ENCODE measurements at places on chromosomes 1 and 21. TPM values are rescaled to one million over a fixed set of nuclear protein-coding genes. Genes with fewer than 3 reads are reported as not detected.

The WNT4 gene
- 0.23 TPM for total RNA-seq

The TGFB2 gene
- 5.5 TPM for total RNA-seq

The S100A9 gene
- 6,495 TPM for total RNA-seq

The LRRC53 gene
- total RNA-seq = not detected

The CD164L2 gene
- total RNA-seq = not detected

The KCNJ9 gene
- not detected for total RNA-seq

The KRTAP21-2 gene
- total RNA-seq = not detected

The LCE3B gene
- total RNA-seq = not detected

The LTN1 gene
- total RNA-seq = 37.3 TPM

DNA sequence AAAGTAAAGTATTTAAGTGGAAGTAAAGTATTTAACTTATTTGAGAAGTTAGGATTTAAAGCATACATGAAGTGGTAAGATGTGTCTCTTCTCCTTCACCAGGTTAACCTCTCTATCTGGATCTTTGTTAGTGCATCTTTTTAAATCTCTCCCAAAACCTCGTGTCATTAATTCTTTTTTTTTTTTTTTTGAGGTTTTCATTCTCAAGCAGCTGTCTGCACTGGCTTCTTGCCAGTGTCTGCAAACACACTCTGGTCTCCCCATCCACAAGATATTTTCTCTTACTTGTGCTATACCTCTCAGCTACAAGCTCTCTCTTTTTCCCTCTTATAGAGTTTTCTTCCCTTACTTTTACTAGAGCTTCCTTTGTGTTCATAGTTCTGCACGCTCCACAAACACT, 49.0 kb downstream of the CLDN17 start:
- H3K4me1 ChIP-seq = no peaks in the 10 kb centered on the region
- no peaks in the 10 kb centered on the region for H3K36me3 ChIP-seq
- H3K27ac ChIP-seq = no peak overlapping the region
- no peaks in the 10 kb centered on the region for H3K27me3 ChIP-seq
- no peak overlapping the region for H3K4me3 ChIP-seq

DNA sequence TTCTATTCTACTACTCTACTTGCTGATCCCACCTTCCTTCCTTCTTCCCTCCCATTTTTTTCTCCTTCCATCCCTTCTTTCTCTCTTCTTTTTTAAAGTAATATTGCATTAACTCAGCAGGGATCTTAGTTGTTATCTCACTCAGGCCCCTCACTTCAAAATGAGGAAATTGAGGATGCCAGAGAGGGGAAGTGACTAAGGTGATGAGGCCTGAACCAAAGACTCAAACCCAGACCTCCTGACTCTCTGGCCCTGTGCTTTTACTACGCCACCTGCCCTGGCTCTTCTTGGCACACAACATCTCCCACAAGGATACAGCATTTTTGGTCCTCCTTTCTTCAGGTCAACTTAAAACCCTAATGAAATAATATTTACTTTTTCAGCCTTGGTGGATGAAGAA, 151.7 kb upstream of the ZNF648 start:
- H3K4me3 ChIP-seq = no peak overlapping the region
- H3K36me3 ChIP-seq = no peaks in the 10 kb centered on the region
- no peak for DNase-seq
- no peaks in the 10 kb centered on the region for H3K4me1 ChIP-seq

DNA sequence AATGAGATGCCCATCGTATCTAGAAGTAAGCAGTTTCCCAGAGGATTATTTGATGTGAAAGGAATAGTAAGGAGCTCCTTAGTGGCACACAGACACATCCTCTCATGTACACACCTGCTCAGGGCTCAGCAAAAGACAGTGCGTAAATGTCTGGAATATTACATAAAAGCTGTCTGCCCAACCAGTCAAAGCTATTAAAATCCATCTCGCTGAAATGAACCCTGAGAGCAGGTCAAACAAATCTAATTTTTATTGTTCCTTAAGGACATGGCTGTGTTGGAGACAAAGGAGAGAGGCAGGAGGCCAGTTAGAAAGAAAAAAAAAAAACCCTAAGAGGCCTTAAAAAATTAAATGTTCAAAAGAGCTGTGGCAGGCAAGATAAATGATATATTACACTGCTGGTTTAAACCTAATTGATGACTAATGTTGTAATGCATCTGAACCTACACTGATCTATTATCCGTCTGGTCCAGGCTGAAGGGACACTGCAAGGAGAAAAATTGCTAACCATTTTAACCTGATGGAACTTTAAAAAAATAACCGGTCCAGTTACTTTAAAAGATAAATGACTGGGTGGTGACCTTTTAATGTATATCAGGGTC, 58.5 kb upstream of the FGGY start:
- H3K4me3 ChIP-seq = no peak overlapping the region
- H3K36me3 ChIP-seq = no peaks in the 10 kb centered on the region
- H3K27ac ChIP-seq = no peak overlapping the region
- DNase-seq = no peak
- H3K27me3 ChIP-seq = no peaks in the 10 kb centered on the region
- H3K4me1 ChIP-seq = no peaks in the 10 kb centered on the region

- peaks cover 75% of the 10 kb centered on the region for H3K4me1 ChIP-seq
- H3K4me3 ChIP-seq = no peak overlapping the region
- H3K36me3 ChIP-seq = no peaks in the 10 kb centered on the region
- no peak overlapping the region for H3K27ac ChIP-seq
Observed at GRCh38 chr21:15001857-15002606, 62.8 kb downstream of the NRIP1 start.

DNA sequence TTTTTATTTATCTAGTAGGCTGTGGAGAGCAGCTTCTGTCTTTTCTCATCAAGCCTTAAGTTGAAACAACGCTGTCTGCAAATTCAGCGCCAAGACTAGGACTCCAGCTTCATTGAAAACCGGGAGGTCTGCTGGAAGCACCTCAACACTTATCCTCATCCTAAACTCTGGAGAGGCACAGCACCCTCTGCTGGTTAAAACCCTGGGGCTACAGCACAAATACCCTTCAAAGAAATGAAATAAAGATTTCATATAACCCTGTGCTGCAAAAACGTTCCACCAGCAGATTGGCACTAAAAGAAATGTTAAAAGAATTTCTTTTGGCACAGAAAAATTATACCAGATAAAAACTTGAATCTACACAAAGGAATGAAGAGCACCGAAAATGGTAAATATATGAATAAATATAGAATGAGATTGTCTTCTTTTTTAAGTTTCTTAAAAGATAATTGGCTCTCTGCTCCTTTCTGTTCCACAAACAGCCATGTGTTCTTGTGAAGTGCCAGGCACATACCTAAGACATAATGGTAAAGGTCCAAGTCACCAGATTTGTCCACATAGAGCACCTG, 227.7 kb upstream of the SAMSN1 start:
- peaks cover 5% of the 10 kb centered on the region for H3K4me1 ChIP-seq
- no peaks in the 10 kb centered on the region for H3K36me3 ChIP-seq
- H3K4me3 ChIP-seq = no peak overlapping the region

DNA sequence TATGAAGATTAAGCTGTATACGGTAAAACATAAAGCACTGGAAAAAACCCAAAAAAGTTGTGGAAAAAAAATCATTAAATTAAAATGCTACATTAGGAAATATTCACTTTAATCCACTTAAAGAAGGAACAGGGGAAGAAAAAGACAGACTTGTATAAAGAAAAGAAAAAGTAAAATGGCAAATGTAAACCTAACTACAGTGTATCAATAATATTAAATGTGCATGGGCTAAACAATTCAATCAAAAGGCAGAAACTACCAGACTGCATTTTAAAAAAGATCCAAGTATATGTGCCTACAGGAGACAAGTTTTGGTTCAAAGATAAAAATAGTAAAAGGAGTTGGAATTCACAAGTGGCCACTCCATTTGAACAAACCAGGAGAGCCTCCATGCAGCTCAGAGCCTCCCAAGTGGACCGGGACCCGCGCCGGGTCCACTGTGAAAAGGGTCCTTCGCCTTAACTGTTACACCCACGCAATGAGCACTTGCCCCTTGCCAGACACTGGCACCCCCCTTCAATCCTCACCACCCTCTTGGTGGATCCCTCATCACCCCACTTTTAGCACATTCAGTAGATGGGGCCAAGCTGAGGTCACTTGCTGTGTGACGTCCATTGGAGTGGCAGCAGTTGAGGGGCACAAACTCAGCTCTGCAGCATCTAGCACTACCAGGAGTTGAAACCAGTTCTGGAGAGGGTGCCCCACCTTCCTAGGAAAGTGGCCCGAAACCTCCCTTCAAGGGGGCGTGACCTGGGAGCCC, 898 bp downstream of the C1orf174 start:
- peak; percentile 84 for DNase-seq
- no peaks in the 10 kb centered on the region for H3K27me3 ChIP-seq
- peak overlapping the region; percentile 97 for H3K27ac ChIP-seq

GRCh38 chr21:16215663-16216183, 485.9 kb downstream of the USP25 start:
- DNase-seq = no peak
- no peaks in the 10 kb centered on the region for H3K4me1 ChIP-seq
- H3K4me3 ChIP-seq = no peak overlapping the region

GRCh38 chr1:228275430-228276173, 67.8 kb downstream of the OBSCN start:
- peak; percentile 97 for DNase-seq
- H3K27me3 ChIP-seq = no peaks in the 10 kb centered on the region
- peaks cover 19% of the 10 kb centered on the region for H3K36me3 ChIP-seq
- H3K4me1 ChIP-seq = peaks cover 9% of the 10 kb centered on the region

DNA sequence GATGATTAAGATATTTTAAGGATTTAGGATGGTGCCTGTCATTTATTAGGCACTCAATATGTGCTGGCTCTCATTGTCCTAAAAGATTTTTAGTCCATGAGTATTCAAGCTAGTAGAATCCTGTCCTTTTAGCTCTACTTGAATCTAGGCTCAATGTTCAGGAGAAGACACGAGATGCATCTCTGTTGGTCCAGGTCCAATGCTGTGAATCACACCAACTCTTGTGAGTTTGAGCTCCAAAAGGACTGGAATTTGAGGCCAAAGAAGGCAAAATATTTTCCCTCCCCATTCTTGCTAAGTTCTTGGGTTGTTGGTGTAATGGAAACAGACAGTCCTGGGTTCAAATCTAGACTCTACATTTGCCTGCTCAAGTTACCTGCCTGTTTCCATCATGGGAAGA, 1.4 kb upstream of the PODN start:
- H3K27ac ChIP-seq = no peak overlapping the region
- H3K4me1 ChIP-seq = peaks cover 18% of the 10 kb centered on the region
- H3K27me3 ChIP-seq = peaks cover 23% of the 10 kb centered on the region
- no peak overlapping the region for H3K4me3 ChIP-seq
- no peaks in the 10 kb centered on the region for H3K36me3 ChIP-seq

DNA sequence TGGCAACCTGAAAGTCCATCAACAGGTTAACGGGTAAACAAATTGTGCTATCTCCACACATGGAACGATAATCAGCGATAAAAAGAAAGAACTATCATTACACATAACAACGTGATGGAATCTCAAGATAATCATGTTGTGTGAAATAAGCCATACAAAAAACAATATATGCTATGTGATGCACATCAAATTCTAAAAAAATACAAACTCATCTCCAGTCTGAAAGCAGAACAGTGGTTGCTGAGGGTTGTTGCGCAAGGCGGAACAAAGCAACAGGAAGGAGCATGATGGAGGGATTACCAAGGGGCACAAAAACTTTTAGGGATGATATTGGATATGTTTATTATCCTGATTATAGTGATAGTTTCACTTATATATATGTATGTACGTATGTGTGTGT, 324.8 kb downstream of the VAV3 start:
- no peaks in the 10 kb centered on the region for H3K4me1 ChIP-seq
- H3K27ac ChIP-seq = no peak overlapping the region
- no peak overlapping the region for H3K4me3 ChIP-seq
- H3K27me3 ChIP-seq = no peaks in the 10 kb centered on the region
- H3K36me3 ChIP-seq = peaks cover 13% of the 10 kb centered on the region
- no peak for DNase-seq

DNA sequence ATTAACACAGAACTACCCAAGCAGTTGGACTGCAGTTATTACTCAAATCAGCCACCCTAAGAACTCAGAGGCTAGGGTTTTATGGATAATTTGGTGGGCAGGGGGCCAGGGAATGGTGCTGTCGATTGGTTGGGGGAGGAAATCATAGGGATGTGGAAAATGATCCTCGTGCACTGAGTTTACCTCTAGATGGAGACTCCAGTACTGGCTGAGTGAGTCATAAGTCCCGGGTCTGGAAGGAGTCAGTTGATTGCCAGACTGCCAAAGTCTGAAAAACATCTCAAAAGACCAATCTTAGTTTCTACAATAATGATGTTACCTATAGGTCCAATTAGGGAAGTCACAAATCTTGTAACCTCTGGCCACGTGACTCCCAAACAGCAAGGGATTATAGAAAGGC, 257.5 kb upstream of the PRMT6 start:
- H3K36me3 ChIP-seq = no peaks in the 10 kb centered on the region
- no peak overlapping the region for H3K4me3 ChIP-seq
- no peaks in the 10 kb centered on the region for H3K4me1 ChIP-seq
- H3K27ac ChIP-seq = no peak overlapping the region
- no peak for DNase-seq
- no peaks in the 10 kb centered on the region for H3K27me3 ChIP-seq

DNA sequence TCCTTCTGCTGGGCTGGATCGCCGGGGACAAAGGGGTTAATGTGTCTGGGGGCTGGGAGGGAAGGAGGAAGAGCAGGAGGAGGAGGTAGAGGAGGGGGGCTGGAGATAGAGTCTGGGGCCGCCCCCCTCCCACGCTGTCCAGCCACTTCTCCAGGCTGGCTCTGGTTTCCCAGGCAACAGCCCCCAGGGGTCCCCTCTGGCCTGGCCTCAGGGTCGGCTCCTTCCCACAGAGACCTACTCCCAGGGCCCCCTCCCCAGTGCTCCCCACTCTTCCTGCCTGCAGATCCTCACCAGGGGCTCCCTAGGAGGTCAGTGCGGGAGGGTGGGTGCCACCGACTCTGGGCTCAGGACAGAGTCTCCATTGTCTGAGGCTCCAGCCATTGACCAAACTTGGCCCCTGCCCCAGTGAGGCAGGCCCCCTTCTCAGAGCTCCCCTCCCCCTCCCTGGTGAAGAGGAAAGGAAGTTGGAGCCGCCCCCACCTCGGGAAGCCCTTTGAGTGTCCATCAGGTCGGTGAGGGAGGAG, 34.1 kb downstream of the ARHGEF10L start:
- H3K4me3 ChIP-seq = no peak overlapping the region
- no peak overlapping the region for H3K27ac ChIP-seq
- H3K27me3 ChIP-seq = no peaks in the 10 kb centered on the region

GRCh38 chr1:212690816-212691403, 8.7 kb downstream of the BATF3 start:
- peaks cover 21% of the 10 kb centered on the region for H3K36me3 ChIP-seq
- no peak for DNase-seq
- H3K4me3 ChIP-seq = no peak overlapping the region
- no peak overlapping the region for H3K27ac ChIP-seq
- no peaks in the 10 kb centered on the region for H3K27me3 ChIP-seq

- no peaks in the 10 kb centered on the region for H3K27me3 ChIP-seq
- H3K4me3 ChIP-seq = no peak overlapping the region
- DNase-seq = no peak
- no peak overlapping the region for H3K27ac ChIP-seq
- no peaks in the 10 kb centered on the region for H3K4me1 ChIP-seq
Observed at GRCh38 chr1:186722711-186723309, 42.6 kb upstream of the PTGS2 start.
